ENCODE measurements at places on chromosomes 12 and 14. TPM values are rescaled to one million over a fixed set of nuclear protein-coding genes. Genes with fewer than 3 reads are reported as not detected.

The PLBD1 gene
- 3.4 TPM for total RNA-seq

The BEGAIN gene
- 0.18 TPM for total RNA-seq

The SNW1 gene
- total RNA-seq = 55.7 TPM

The SLC4A8 gene
- 4.7 TPM for total RNA-seq

The POP5 gene
- total RNA-seq = 31.3 TPM

The BRI3BP gene
- 1.6 TPM for total RNA-seq

The OAS2 gene
- 2.0 TPM for total RNA-seq

The REM2 gene
- total RNA-seq = not detected

The ADAMTS20 gene
- total RNA-seq = not detected

The A2M gene
- 0.54 TPM for total RNA-seq

The YLPM1 gene
- 39.7 TPM for total RNA-seq
